Activated CD4-positive, CD25-positive, alpha-beta regulatory T cell treated with anti-CD3 and anti-CD28 coated beads, Interleukin-2, amount 50 U/mL, for 16 hours (primary cell): ENCODE measurements at places on chromosomes 5 and 9.

GRCh38 chr5:177269976-177270375 lies 33.5 kb downstream of the RAB24 start:
- DNase-seq = no peak

GRCh38 chr5:134543820-134544614 lies 18.5 kb downstream of the JADE2 start:
- DNase-seq = no peak

DNA sequence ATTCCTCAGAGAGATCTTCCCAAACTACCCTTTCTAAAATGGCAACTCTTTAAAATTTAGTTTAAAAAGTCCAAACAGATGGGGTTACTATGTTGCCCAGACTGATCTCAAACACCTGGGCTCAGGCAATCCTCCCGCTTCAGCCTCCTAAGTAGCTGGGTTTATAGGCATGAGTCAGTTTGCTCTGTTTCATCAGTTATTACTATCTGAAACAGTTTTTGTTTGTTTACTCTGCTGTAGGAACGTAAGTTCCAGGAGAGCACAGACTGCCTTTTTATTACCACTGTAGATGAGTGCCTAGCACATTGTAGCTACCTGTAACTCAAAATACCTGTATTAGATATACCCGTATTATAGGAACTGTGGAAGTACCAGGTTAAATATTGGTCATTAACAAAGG lies 89.4 kb downstream of the UHRF2 start:
- DNase-seq = no peak

DNA sequence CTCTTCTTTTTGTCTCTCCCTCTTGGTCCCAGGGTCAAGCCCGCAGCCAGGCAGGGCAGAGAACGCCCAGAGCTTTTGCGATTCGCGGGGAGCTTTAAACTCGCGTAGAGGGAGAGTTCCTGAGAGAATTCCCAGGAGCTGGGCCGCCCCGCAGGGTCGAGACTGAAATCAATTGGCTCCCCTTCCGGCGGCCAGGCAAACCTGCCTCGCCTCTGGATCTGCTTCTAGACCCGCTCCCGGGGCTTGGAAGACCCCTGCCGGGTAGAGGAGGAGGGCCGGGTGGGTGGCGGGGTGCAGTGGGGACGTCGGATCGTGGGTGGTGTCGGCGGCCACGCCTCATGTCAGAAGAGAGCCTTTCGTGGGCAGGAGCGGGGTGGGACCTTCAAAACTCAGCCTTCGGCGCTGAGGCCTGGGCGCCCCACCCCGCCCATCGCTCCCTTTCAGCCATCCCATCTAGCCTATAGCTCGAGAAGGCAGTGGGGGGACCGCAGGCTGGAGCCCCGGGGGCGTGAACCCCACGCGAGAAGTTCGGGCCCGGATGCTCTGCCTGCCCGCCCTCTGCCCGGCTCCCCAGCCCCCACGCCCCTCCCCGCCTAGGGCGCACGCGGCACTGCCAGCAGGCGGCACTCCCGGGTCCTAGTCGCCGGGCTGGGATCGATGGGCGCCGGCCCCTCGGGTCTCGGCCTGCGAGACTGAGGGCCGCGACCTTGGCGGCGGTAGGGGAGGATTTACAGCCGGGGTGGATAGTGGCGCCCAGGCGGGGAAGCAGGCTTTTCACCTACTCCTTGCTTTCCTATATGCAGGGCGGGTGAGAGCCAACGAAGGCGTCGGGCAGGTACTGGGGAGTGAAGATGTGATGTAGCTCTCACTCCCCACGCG lies 6.1 kb downstream of the PRDM6 start:
- DNase-seq = no peak

- DNase-seq = no peak
Observed at GRCh38 chr5:148796936-148797335, 29.5 kb upstream of the ADRB2 start.

DNA sequence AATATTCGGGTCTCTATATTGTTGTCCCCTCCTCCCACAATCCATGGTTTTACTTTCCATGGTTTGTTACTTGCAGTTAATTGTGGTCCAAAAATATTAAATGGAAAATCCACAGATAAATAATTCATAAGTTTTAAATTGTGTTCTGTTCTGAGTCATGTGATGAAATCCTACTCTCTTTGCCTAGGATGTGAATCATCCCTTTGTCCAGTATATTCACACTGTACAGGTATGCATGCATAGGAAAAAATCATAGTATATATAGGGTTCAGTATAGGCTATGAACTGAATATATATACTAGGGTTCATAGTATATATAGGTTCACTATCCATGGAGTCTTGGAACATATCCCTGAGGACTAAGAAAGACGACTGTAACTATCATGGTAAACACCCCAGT lies 19.6 kb downstream of the INSYN2B start:
- DNase-seq = no peak

- DNase-seq = no peak
Observed at GRCh38 chr5:135473956-135474670, 22.0 kb upstream of the TIFAB start.
